Regular cardiac myocyte (primary cell): ENCODE measurements at places on chromosomes 7 and 10. TPM values are rescaled to one million over a fixed set of nuclear protein-coding genes. Genes with fewer than 3 reads are reported as not detected.

COL26A1 gene
- total RNA-seq = under 0.01 TPM in 1 of 2 replicates, not detected in the other

OR6V1 gene
- total RNA-seq = not detected in 2 replicates

CDC14C gene
- 0.19 TPM in 1 of 2 replicates, not detected in the other for total RNA-seq

ASB10 gene
- total RNA-seq = not detected in 2 replicates

TLX1 gene
- not detected in 2 replicates for total RNA-seq

PRXL2A gene
- total RNA-seq = 26.5 and 38.9 TPM in 2 replicates

LEP gene
- 8.2 TPM in 1 of 2 replicates, not detected in the other for total RNA-seq

STEAP4 gene
- 0.19 and 0.56 TPM in 2 replicates for total RNA-seq

AMZ1 gene
- total RNA-seq = under 0.01 and 1.4 TPM in 2 replicates

TBX20 gene
- 9.0 and 11.5 TPM in 2 replicates for total RNA-seq

PCLO gene
- total RNA-seq = 0.19 and 0.56 TPM in 2 replicates

OR2A12 gene
- total RNA-seq = not detected in 2 replicates

ZPBP gene
- total RNA-seq = not detected in 2 replicates

CDK14 gene
- 39.7 and 46.8 TPM in 2 replicates for total RNA-seq

PAX4 gene
- not detected in 2 replicates for total RNA-seq

ANLN gene
- total RNA-seq = 12.4 and 118 TPM in 2 replicates

TCTN3 gene
- 30.1 and 38.9 TPM in 2 replicates for total RNA-seq

UPP1 gene
- total RNA-seq = 9.0 and 14.4 TPM in 2 replicates

TRDMT1 gene
- total RNA-seq = 4.2 and 5.6 TPM in 2 replicates

NRG3 gene
- under 0.01 and 0.19 TPM in 2 replicates for total RNA-seq

INSYN2A gene
- under 0.01 TPM in 2 replicates for total RNA-seq

SERPINE1 gene
- 2,435 and 2,576 TPM in 2 replicates for total RNA-seq

SMKR1 gene
- total RNA-seq = not detected in 2 replicates

C7orf33 gene
- not detected in 2 replicates for total RNA-seq

SPACDR gene
- total RNA-seq = 0.19 and 1.7 TPM in 2 replicates

CCL24 gene
- total RNA-seq = not detected in 2 replicates

ACTL6B gene
- not detected in 2 replicates for total RNA-seq

CAV1 gene
- 549 and 668 TPM in 2 replicates for total RNA-seq
